ENCODE measurements at places on chromosomes 11 and 22.

DNA sequence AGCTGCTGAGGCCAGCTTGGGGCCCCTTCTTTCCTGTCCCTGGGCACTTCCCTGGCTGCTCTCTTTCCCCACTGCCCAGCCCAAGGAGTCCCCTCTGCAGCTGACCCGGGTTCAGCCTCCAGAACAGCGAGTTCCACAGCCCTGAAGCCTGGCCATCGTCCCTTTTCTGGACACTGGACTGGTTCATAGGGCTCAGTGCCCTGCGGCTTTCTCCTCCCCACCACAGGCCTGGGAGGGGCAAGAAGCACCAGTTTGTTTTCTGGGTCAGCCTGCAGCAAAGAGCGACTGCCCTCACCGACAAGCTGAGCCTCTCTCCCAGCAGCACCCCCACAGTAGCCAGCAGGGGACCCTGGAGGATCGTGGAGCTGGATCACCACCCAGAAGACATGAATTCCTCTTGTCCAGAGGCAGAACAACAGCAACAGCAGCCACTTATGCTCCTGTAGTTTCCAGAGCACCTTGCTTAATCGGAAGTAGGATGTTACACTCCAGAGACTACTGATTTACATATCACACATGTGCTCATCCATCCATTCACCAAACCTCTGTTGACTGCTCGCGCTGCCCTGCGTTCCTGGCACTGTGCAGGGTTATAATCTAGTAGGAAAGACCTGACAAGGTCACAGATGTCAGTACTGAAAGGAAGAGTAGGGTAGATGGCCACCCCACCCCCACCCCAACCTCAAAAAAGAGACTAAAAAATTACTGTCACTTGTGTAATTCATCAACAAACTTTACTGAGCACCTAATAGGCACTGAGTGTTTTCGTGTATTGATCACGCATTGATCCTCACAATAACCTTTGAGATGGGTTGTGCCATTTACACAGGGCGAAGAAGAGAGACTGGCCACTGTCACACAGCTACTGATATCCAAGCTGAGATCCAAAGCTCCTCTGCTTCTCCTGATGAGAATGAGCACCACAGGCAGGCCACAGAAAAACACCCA lies 13.0 kb upstream of the CXCR5 start:
- DNase-seq, result no peak

DNA sequence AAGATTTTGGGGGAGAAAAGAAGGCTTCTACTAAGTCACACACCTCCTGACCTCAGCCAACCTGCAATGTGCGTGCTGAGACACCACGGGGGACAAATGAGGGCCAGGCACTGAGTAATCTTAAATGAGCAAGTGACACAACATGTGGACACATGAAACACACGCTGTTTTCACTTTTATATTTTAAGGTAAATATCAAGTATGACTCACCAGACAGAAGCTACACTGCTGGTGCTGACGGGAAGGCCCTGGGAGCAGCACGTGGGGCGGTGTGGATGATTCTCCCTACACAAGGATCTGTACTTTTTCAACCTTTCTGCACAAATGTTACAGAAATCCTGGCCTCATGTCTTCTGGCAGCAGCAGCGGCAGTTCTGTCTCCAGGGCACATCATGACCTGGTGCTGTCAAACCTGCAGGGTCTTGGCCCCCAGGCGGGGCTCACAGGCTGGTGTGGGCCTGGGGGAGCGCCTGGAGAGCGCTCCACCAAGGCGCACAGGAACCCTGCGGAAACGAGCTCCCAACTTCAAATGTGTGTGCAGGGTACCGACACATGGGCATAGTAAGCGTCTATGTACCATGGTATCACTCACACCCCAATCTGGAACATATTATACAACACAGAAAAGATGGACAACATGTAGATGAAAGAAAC lies 61.7 kb downstream of the DGCR2 start:
- DNase-seq, result no peak

- DNase-seq, result no peak
These were observed 275.2 kb upstream of the KIRREL3 start for GRCh38 chr11:127275774-127276173.

GRCh38 chr22:19707347-19708290 lies 6.7 kb upstream of the SEPTIN5 start:
- no peak for DNase-seq

DNA sequence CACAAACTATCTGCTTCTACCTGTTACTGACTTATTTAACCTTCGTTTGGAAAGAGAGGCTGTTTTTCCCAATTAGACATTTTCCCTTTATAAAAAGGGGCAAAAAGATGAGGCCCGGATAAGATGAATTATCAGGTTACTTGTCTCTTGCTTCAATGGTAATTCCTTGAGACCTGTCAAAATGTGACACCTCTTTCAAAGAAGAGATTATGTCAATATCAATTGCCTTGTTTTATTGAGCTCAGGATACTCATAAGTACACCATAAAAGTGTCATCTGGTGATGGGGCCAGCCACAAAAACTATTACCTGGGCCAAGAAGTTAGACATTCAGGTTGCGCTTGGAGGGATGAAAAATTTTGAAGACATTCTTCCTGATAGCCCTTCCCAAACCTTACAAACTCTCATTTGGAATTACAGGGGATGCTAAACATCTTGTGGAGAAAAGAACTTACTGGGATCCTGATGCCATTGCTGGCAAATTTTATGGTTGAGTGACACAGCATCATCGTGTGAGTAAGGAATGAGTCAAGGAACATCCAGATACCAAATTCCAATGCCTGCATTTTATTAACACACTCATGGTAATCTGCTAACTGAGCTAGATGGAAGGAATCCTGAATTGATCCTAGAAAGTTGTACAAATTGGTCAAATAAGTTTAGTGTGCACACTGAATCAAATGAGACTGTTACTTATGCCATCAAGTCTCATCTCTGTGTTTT lies 1071.2 kb downstream of the LRRC4C start:
- no peak for DNase-seq

GRCh38 chr11:73141309-73142127 lies 600 bp downstream of the FCHSD2 start:
- peak; percentile 60 for DNase-seq

- no peak for DNase-seq
These were observed 12.2 kb downstream of the MRGPRF start for GRCh38 chr11:69000831-69001242.

DNA sequence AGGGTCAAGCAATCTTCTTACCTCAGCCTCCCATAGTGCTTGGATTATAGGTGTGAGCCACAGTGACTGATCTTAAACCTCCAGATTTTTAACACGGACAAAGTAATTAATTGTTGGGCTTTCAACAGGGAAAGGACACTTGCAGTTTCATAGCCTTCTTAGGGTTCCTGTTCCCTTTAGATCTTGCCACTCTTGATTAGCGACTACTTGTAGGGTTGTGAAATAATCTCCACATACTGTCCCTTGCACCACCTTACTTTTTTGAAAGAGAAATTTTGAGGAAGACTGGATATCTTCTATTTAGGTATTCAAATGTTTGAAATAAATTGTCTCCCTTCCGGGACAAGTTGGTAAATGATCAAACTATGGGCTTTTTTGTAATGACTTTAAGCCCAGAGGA lies 7.6 kb downstream of the MS4A4E start:
- DNase-seq, result no peak

DNA sequence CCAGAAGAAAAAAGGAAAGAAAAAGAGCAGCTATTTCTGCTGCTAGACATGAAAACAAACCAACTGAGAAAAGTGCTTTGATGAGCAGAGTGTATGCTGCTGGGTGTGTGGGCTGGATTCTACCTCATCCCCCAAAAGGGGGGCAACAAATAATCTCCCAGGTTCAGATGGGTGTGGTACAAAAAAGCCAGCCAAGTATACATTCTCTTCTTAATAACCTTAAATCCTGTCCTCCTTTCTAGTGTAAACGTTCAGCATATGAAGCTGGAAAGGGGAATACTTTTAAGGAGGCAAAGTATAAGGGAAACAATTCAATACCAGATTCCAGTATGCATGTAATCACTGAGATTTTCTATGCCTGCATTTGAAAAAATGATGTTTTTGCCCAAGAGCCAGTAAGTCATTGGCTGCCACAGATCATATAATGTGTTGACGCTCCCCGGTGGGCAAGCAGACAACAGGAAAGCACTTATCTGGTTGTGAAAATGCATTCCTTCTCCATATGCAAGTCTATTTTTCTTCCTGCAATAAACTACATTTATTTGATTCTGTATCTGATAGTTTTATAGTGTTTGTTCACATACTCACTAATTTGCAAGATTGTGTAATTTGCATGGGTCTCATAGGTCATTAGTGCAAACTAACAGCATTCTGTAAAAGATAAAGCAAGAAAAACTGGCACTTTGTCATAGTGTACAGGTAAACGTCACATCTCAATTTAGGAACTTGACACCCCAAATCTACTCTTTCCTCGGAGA lies 201.1 kb downstream of the CADM1 start:
- no peak for DNase-seq

DNA sequence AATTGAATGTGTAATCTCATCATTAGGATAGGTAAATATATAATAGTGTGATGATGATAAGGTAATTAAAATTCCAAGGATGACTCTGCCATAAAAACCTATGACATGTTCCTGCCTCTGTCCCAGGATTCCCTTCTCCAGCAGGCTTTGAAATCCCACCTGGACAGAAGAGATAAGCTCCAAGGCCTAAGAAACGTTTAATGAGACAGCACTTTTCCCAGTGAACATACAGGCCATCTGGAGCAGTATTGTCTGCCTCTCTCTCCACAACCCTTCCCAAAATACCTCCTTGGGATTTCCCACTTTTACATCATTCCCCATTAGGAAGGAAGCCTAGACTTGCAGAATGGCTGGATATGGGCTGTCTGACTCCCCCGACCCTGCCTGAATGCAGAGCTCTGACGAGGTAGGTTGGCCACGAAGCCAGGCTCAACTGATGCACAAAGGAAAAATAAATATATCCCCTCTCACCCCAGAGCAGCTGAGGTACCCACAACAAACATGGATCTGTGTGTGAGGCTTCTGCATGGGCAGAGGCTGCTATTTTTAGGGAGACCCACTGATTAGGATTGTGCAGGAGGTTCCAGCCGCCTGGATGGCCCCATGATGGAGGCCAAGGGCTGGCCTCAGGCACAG lies 71.0 kb downstream of the TMPRSS5 start:
- DNase-seq, result no peak

GRCh38 chr11:93654226-93654625 lies 7.3 kb upstream of the CEP295 start:
- no peak for DNase-seq

DNA sequence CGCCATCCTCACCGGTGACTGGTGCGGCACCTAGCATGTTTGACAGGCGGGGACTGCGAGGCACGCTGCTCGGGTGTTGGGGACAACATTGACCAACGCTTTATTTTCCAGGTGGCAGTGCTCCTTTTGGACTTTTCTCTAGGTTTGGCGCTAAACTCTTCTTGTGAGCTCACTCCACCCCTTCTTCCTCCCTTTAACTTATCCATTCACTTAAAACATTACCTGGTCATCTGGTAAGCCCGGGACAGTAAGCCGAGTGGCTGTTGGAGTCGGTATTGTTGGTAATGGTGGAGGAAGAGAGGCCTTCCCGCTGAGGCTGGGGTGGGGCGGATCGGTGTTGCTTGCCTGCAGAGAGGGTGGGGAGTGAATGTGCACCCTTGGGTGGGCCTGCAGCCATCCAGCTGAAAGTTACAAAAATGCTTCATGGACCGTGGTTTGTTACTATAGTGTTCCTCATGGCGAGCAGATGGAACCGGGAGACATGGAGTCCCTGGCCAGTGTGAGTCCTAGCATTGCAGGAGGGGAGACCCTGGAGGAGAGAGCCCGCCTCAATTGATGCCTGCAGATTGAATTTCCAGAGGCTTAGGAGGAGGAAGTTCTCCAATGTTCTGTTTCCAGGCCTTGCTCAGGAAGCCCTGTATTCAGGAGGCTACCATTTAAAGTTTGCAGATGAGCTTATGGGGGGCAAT lies 1.1 kb downstream of the NEAT1 start:
- DNase-seq, result no peak

DNA sequence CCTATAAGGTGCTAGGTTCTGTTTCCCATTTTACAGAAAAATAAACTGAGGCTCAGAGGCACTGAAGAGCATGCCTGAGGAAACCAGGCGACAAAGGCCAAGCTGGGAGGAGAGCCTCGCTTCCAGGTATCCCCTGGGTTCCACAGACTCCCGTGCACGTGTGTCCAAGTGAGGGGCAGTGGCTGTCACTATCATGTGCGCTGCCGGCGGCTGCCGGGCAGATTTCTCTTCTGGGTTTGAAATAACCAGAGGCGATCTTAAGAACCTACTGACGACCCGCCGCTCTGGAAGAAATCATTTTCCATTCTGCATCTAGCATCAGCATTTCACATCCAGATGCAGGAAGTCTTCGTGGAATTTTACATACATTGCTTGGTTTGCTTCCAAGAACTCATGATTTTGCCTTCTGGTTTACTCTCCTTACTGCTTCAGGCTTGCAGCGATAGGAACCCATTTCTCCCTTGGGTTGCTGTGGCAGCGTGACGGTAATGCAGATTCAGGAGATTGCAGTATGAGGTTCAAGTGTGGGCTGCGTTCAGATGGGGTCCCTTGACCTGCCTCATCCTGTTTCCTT lies 28.6 kb downstream of the ARHGAP8 start:
- DNase-seq, result no peak

DNA sequence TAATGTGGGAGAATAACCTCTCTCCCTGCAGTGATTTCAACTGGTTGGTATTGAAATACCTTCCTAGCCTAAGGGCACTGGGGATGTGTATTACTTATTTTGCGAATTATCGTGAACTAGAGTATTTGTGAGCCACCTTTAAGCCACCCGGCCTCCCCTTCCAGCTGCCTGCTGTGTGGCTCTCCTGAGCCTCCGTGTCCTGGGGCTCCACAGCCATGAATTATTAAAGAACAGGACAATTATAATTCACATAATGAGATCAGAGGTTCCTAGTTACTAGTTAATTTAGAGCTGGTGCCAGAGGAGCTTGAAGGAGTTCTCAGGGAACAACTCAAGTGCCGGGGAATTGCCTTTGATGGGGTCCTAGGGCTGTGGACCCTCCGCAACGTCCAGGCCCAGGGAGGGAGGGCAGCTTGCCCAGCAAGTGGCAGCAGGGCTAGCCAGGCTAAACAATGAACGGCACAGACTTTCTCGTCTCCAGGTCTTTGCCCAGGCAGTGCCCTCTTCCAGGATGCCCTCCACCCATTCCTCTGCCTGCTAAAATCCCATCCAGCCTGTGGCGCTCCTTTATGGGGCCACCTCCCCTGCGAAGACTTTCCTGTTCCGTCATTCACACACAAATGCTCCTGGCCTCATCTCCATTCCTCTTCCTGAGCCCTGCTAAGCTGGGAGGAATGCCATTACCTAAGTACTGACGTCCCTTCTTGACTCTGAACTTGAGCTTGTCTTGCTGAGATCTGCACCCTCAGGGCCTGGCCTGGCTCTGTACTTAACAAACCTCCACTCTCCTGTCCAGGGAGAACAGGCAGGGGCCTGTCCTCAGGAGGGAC lies 91.5 kb downstream of the RTL6 start:
- DNase-seq, result no peak

DNA sequence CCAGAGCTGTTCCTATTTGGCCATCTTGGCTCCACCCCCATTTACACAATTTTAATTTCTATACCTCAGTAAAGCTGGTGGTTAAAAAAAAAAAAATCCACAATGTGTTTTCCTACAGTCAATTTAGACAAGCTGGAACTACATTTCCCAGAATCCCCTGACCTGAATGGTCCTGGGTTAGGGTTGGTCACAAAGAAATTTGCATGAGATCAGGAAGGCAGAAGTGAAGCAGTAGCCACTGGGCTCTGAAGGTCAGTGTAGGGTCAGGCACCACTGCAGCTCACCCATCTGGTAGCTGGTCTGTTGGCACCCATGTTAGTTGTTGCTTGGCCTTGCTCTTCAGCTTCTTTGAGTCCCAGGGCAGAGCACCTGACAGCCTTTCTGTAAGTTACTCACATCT lies 210.7 kb upstream of the API5 start:
- no peak for DNase-seq

- no peak for DNase-seq
These were observed 431.4 kb upstream of the CCDC90B start for GRCh38 chr11:83717537-83717936.

- no peak for DNase-seq
These were observed 2.8 kb downstream of the NECTIN1 start for GRCh38 chr11:119726150-119726553.
